ENCODE measurements at places on chromosomes 6 and 20. TPM values are rescaled to one million over a fixed set of nuclear protein-coding genes. Genes with fewer than 3 reads are reported as not detected.

DNA sequence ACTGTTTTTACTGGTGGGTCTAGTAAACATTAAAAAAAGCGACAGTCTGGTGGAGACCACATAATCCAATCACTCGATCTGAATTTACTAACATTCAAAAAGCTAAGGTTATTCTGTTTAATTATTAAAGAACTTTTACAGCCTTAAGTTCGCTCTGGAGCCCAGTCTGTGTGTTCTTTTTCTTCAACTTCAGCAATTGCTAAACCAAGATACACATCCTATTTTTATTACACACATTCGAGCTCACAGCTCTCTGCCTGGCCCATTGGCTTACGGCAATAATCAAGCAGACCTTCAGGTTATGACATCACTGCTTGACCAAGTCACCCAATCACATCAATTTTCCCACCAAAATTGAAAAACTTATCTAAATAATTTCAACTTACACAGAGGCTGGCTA lies 57.4 kb upstream of the PRSS16 start:
- peaks cover 15% of the 10 kb centered on the region for H3K4me1 ChIP-seq
- no peaks in the 10 kb centered on the region for H3K27me3 ChIP-seq
- DNase-seq: no peak
- no peak overlapping the region for H3K27ac ChIP-seq

DNA sequence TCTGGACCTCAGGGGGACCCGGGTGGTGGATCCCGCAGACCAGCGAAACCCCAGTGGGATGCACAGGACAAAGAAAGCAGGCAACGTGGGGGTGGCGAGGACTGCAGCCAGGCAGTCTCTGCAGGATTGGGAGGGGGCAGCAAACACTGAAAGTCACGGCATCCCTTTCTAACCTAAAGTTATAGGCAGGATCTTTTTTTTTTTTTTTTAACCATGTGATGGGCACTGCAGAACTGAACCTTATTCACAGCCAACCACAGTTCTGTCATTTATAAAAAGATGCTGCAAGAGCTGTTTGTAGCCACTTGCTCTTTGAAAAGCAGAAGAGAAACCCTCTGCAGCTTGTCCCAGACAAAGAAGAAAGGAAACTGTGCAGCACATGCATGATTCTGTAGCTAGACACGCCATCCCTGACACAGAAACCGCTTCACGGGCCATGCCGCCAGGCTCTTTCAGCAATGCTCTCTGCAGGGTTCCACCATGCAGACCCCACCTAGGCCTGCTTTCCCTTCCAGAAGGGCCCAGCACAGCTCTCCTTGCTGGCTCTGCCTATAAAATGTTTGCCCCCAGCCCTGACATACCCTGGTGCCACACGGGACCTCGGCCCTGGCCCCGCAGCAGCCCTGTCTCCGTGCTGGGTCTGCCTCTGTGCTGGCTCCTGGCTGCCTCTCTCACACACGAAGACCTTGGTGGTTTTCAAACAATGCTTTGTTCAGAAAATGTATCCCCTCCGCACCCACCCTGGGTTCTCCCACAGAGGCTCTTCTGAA lies 70.8 kb downstream of the PYGB start:
- no peaks in the 10 kb centered on the region for H3K27me3 ChIP-seq
- peaks cover 10% of the 10 kb centered on the region for H3K36me3 ChIP-seq
- no peak overlapping the region for H3K27ac ChIP-seq
- no peak overlapping the region for H3K4me3 ChIP-seq

GRCh38 chr20:61803416-61803914 lies 262.2 kb downstream of the TAF4 start:
- H3K27ac ChIP-seq: no peak overlapping the region
- H3K36me3 ChIP-seq: no peaks in the 10 kb centered on the region
- no peak overlapping the region for H3K4me3 ChIP-seq
- no peaks in the 10 kb centered on the region for H3K27me3 ChIP-seq

GRCh38 chr6:36216559-36216958 lies 20.0 kb downstream of the BRPF3 start:
- DNase-seq: no peak
- no peaks in the 10 kb centered on the region for H3K27me3 ChIP-seq
- no peaks in the 10 kb centered on the region for H3K4me1 ChIP-seq
- peaks cover 44% of the 10 kb centered on the region for H3K36me3 ChIP-seq
- H3K27ac ChIP-seq: no peak overlapping the region

MED23 gene
- 34.0 TPM for total RNA-seq

GRM4 gene
- total RNA-seq: not detected

- no peaks in the 10 kb centered on the region for H3K27me3 ChIP-seq
- H3K4me3 ChIP-seq: no peak overlapping the region
- DNase-seq: no peak
- no peaks in the 10 kb centered on the region for H3K4me1 ChIP-seq
Observed at GRCh38 chr6:146581968-146582367, 16.8 kb upstream of the ADGB start.

MICB gene
- 36.1 TPM for total RNA-seq

DNA sequence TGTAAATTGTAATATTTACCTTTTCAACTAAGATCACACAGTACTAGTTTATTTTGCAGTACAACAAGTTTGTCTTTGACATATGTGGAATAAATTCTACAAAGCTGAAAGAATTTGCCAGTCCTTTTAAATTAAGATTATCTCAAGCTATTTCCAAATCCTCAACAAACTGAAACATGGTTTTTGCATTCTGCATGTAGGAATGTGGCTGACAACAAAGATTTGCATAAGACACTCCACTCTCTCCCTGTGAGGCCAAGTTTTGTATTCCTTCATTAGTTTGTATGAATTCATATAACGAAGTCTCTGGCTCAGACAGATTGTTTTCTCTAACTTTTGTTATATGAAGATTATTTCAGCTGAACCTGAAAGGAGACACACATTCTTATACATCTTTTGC lies 124.1 kb upstream of the THEMIS start:
- peaks cover 5% of the 10 kb centered on the region for H3K4me1 ChIP-seq
- H3K36me3 ChIP-seq: no peaks in the 10 kb centered on the region
- no peak overlapping the region for H3K27ac ChIP-seq
- no peak overlapping the region for H3K4me3 ChIP-seq
- DNase-seq: no peak
- H3K27me3 ChIP-seq: no peaks in the 10 kb centered on the region

- no peaks in the 10 kb centered on the region for H3K4me1 ChIP-seq
- H3K27ac ChIP-seq: no peak overlapping the region
- peaks cover 7% of the 10 kb centered on the region for H3K27me3 ChIP-seq
Observed at GRCh38 chr20:272718-273117, 15.2 kb downstream of the DEFB132 start.

- H3K36me3 ChIP-seq: no peaks in the 10 kb centered on the region
- H3K4me1 ChIP-seq: no peaks in the 10 kb centered on the region
Observed at GRCh38 chr20:29497261-29497671, 1760.2 kb upstream of the DEFB115 start.

CDC40 gene
- total RNA-seq: 30.0 TPM

GUCA1A gene
- total RNA-seq: not detected

GRCh38 chr6:56507517-56507916 lies 135.2 kb downstream of the DST start:
- no peaks in the 10 kb centered on the region for H3K36me3 ChIP-seq
- no peak overlapping the region for H3K27ac ChIP-seq
- H3K4me1 ChIP-seq: no peaks in the 10 kb centered on the region
- no peak overlapping the region for H3K4me3 ChIP-seq
- H3K27me3 ChIP-seq: no peaks in the 10 kb centered on the region

SIGLEC1 gene
- not detected for total RNA-seq

PKIB gene
- total RNA-seq: not detected

DNA sequence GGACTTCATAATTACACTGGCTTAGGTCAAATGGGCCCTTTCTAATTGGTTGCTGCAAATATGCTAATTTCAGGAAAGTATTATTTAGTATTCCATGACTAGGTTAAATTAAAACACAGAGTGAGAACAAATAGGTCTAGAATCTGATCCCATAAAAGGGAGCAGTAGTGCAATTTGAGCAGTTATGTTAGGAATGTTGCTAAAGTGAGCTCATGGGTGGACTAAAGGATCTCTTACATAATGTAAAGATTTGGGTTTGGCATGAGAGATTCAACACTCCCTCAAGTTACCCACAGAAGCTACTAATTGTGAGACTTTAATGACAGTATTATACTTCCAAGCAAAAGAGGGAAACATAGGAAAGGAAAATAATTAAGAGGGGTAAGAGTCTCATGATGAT lies 109.1 kb downstream of the C6orf58 start:
- peaks cover 6% of the 10 kb centered on the region for H3K36me3 ChIP-seq
- H3K27me3 ChIP-seq: no peaks in the 10 kb centered on the region
- DNase-seq: no peak
- no peaks in the 10 kb centered on the region for H3K4me1 ChIP-seq

DNA sequence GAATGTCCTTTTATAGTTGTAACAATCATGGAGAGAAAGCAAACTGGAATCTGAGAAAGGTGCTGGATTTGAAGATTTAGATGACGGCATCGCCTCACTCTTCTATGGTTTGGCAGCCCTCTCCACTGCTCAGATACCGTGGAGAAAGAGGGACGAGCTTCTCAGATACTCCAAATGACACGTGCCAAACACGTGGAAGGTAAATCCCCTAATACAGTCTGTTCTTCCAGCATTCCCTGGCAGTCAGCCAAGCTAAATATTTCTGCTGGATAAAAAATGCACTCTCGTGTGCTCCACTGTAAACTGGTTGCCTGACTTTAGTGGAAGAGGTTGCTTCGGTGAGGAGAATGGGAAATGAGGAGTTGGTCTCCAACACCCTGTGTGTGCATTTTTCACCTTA lies 16.7 kb upstream of the PRDM1 start:
- H3K27me3 ChIP-seq: peaks cover 26% of the 10 kb centered on the region
- no peak for DNase-seq
- H3K4me1 ChIP-seq: peaks cover 18% of the 10 kb centered on the region
- H3K36me3 ChIP-seq: peaks cover 2% of the 10 kb centered on the region
- H3K27ac ChIP-seq: no peak overlapping the region

DNA sequence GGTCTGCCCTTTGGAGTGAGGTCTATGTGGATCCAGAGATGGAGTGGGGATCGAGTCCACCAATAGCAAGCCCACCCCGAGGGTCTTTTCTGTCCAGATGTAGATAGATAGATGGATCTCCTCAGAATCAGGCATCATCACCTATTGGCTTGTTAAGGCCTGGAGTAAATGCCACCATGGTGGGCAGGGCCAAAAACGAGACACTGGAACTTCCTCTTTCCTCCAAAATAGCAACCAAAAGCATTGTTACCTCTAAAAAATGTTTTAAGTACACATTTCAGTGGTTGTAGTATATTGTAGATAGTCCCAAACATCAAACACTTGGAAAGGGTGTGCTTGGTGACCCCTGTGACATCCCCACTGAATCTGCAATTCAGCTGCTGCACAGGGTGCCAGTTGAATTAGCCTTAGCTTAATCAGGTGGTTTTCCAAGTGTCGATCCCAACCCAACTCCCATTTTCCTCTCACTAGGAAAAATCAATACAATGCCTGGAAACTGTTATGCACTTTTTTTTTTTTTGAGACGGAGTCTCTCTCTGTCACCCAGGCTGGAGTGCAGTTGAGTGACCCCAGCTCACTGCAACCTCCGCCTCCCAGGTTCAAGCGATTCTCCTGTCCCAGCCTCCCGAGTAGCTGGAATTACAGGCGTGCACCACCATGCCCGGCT lies 35.0 kb upstream of the NELFCD start:
- no peaks in the 10 kb centered on the region for H3K36me3 ChIP-seq
- DNase-seq: no peak
- H3K4me3 ChIP-seq: no peak overlapping the region
- H3K27me3 ChIP-seq: peaks cover 2% of the 10 kb centered on the region
- no peak overlapping the region for H3K27ac ChIP-seq

DNA sequence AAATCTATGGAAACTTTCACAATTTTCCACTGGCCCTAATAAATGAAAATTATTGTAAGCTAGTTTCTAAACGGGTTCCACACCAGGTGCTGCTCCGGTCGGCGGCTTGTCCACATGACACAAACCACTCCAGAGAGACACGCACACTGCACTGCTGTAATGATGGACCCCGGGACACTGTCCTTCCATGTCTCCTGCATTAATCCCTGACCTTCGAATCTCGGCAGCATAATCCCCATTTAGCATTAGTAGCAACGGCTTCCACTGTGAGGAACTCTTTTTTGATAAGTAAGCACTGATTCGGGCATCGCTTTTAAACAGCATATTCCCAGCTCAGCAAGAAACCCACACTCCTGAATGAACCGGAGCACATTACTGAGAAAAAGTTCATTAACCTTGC lies 43.5 kb downstream of the INSM1 start:
- peaks cover 18% of the 10 kb centered on the region for H3K4me1 ChIP-seq
- no peak for DNase-seq
- H3K27ac ChIP-seq: no peak overlapping the region
- H3K27me3 ChIP-seq: no peaks in the 10 kb centered on the region
- H3K4me3 ChIP-seq: peak overlapping the region; percentile 17

RAB44 gene
- 0.10 TPM for total RNA-seq

MYB gene
- total RNA-seq: 57.3 TPM

PI16 gene
- total RNA-seq: not detected

DNA sequence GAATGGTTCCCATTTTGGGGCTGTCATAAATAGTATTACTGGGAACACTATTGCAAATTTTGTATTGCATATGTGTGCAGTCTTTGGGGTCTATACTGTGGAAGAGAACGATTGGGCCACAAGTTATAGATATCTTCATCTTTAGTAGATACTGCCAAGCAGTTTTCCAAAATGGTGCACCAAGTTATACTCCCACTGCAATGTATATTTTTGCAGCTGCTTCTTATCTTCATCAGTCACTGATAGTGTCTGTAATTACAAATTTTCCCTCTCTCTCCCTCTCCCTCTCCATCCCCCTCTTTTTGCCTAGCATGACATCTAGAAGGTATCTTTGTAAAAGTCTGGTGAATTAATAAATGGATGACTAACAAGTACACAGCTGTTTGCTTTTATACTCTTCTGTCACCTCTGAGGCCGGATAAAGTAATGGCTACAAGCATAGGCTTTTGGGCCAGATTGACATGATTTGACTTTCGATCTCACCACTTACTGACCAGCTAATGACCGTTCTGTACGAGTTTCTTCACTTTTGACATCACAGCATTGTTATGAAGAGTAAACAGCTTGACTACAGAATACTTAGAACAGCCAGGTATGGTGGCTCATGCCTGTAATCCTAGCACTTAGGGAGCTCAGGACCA lies 113.3 kb upstream of the SLC2A12 start:
- peaks cover 22% of the 10 kb centered on the region for H3K4me1 ChIP-seq
- DNase-seq: no peak
- peaks cover 27% of the 10 kb centered on the region for H3K36me3 ChIP-seq
- no peak overlapping the region for H3K4me3 ChIP-seq
- no peaks in the 10 kb centered on the region for H3K27me3 ChIP-seq

ABT1 gene
- total RNA-seq: 32.9 TPM

DNA sequence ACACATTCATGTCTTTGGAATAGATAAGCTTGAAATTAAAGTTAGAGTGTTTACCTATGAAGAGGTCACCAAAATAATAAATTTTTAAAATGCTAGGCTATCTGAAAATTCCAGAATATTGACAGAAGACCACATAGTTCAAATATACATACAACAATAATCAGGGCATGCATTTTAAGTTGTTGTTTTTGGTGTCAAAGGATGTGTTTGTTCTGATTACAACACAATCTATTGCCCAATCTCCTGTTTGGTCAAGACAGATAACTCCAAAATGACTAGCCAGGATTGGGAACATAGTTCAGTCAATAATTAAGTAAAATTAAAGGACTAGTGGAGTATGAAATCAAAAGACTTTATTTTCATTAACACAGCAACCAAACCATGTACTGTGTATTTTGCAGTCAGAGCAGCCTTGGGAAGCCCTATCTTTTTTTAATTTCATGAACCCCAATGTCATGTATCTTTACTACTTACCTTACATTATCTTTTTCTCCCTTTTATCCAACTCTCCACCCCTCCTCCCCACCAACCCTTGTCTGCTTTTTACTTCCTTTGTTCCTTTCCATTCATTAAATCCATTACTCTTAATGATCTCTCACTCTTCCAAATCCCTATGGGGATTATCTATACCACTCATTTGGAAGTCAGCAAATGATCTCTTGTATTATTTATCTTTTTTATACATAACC lies 111.2 kb downstream of the CDK19 start:
- peaks cover 1% of the 10 kb centered on the region for H3K36me3 ChIP-seq
- DNase-seq: no peak
- H3K27ac ChIP-seq: no peak overlapping the region
- H3K4me1 ChIP-seq: no peaks in the 10 kb centered on the region
